HT1080 (cell line): ENCODE measurements at places on chromosomes 1 and 21.

DNA sequence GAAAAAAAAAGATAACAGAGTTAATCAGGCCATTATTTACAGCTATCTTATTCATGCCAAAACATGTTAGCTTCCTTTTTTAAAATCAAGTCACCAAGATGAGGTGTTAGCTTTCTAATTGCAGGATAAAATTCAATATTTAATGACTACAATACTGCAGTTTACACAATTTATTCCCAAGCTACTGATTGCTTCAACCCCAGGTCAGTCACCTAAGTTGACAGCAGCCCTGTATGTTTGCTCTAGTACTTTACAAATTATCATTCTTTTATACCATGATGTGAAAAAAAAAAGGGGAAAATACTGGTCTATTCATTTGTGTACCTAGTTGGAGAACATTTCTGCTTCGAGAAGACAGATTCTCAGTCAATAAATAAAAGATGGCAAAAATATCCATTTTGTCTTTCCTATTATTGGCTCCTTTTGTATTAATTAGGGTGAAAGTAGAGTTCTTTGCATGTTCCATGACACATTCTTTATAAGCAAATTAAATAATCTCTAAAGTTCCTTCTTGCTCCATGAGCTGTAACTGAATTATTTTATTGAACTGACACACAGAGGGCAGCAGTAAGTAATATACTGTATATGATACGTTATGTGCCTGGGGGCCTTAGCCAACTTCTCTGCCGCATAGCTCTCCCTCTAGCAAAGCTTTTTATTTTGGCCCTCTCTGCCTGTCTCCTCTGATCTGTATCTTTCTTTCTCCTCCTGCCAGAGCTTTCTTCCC, 48.0 kb downstream of the DIPK1A start:
- DNase-seq = no peak

DNA sequence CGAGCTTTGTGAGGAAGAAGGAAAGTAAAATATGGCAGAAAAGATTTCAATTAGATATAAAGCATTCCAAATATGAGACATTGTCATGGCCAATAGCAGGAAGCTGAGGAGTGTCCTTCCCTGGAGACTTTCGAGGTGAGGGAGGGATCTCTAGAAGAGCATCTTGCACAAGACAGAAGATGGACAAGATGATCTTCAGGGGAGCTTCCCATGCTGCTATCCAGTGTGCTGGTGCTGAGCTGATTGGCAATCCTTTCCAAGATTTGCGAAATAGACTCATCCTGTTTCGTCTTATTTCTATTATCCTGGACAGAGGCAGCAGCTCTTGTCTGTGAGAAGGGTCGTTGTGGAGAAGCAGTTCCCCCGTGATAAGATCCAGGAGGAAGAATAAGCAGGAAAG, 342.0 kb upstream of the CAMK1G start:
- DNase-seq = no peak

- DNase-seq = peak; percentile 54
Measured at GRCh38 chr1:100896481-100896982, 642 bp downstream of the SLC30A7 start.

- no peak for DNase-seq
Measured at GRCh38 chr1:100573960-100574359, 36.0 kb downstream of the GPR88 start.

DNA sequence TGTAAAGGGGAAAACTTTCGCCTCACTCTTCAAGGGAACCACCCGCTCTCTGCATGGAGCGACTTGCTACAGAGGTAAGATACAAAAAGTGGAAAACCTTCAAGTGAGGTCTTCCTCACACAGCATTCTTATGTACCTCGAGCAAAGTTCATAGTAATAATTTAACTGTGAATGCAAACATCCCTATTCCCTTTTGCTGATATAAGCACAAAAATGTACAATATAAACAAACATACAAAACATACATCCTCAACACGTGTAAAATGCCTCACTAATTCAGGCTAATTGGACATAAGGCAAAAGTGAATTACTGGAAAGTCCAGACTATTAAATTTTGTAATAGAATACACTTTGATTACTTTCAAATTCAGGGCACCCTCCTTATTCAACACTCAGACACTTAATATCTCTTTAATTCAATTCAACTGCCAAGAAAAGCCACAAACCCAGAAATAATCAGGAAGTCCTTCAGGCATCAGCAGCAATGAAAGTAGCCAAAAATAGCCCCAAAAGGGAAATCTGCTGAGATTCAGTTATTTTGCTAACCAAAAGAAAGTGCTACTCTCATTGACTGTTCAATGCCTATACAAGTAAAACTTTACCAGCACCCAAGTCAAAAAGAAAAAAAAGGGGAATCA, 15.2 kb upstream of the LMX1A start:
- no peak for DNase-seq

- DNase-seq = no peak
Measured at GRCh38 chr1:67939186-67939743, 106.0 kb upstream of the GNG12 start.

GRCh38 chr1:29631836-29632805, 395.8 kb downstream of the PTPRU start:
- DNase-seq = no peak

DNA sequence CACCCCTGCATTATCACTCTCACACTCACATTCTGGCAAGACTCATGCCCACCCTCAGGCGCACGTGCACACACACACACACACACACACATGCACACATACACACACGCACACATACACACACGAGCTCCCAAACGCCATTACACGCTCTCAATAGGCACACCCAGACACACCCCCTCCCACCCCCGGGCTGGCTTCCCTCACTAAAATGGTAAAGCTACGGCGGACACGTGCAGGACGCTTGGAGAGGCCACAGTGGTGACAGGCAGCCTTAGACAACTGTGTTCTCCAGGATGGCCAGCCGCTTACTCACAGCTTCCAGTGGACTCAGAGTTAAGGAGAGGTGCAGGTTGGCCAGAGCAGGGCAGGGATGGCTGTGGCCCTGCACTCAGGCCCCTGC, 10.1 kb downstream of the MATN1 start:
- DNase-seq = no peak

DNA sequence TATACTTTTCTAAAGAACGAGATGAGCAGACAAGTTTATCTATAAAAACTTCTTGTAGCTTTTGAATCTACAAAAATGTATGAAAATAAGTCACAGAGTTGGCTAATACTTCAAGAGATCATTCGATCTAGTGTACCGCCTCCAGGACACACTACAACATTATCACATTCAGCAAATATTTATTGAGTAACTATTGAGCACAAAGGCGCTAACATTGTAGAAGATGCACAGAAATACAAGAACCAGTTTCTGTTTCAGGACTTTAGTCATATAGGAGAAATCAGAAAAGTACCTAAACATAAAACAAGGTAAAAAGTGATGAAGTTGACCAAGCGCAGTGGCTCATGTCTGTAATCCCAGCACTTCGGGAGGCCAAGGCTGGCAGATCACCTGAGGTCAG, 20.6 kb downstream of the WASF2 start:
- no peak for DNase-seq

- no peak for DNase-seq
Measured at GRCh38 chr1:111602974-111603373, 16.6 kb upstream of the RAP1A start.

DNA sequence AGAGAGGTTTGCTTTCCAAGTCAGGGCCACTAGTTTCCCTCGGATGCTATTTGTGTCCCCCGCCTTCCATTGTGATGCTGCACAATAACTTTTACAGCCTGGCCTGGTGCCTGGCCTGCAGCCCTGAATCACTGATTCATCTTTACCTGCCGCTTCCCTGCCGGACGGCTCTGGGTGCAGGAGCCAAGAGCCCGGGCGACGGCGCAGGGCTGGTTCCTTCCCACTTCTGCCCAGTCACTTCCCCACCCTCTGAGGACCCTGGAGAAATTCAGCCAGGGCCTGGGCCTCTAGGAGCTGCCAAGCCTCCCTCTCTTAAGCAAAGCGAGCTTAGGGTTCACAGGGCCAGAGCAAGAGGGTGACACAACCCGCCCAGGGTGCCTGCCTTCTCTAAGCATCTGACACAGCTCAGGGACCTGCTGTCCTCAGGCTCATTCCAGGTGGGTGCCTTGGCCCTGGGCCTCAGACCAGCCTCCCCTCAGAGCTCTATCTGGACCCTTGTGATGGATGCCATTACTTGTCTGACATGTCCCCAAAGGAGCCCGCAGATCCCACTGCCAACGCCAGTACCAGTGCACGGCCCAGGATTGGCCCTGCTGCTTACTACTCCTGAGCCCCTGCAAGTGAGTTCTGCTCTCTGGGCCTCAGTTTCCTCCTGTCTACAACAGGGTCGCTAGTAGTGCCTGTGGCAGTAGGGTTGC, 381.0 kb upstream of the VAMP3 start:
- no peak for DNase-seq

DNA sequence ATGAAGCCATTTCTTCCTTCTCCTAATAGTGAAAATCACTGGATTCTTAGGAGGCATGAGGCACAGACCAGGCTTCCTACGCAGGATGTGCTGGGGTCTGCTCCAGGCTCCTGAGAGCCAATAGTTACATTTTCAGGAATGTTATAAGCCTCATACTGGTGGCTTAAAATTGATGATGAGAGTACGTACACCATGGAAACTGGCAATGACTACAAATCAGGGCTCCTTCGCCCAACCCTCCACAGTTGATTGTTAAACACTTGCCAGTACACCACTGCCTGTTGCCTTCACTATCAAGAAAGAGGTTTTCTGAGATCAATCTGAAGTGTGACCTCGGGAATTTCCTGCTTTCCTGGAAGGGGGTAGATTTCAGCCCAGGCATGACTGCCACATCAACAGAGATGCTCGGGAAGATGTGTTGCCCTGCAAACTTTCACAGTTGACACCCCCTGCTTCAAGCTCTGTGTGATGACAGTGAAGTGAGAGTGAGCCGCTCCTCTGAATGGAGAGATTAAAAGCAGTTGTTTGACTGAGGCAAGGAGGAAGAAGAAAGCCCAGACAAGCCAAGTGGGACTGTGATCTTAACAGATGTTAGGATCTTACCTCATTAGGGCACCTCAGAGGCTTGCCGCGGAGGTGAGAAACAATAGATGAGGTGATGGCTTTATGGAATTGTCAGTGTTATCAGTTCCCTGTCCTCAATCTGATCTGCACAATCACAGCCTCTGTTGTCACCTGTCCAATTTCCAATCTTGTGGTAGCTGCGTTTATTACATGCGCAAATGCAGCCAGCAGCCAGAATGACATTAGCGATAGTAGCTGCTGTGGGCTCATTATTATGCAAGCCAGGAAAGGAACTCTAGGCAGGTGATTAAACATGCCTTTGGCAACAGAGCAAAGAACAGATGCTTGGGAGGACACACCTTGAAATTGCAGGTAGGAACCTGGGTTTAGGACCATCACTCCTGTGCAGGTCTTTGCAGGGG, 277.3 kb downstream of the KAZN start:
- DNase-seq = no peak

- no peak for DNase-seq
Measured at GRCh38 chr1:42935971-42936308, 22.7 kb downstream of the SLC2A1 start.

DNA sequence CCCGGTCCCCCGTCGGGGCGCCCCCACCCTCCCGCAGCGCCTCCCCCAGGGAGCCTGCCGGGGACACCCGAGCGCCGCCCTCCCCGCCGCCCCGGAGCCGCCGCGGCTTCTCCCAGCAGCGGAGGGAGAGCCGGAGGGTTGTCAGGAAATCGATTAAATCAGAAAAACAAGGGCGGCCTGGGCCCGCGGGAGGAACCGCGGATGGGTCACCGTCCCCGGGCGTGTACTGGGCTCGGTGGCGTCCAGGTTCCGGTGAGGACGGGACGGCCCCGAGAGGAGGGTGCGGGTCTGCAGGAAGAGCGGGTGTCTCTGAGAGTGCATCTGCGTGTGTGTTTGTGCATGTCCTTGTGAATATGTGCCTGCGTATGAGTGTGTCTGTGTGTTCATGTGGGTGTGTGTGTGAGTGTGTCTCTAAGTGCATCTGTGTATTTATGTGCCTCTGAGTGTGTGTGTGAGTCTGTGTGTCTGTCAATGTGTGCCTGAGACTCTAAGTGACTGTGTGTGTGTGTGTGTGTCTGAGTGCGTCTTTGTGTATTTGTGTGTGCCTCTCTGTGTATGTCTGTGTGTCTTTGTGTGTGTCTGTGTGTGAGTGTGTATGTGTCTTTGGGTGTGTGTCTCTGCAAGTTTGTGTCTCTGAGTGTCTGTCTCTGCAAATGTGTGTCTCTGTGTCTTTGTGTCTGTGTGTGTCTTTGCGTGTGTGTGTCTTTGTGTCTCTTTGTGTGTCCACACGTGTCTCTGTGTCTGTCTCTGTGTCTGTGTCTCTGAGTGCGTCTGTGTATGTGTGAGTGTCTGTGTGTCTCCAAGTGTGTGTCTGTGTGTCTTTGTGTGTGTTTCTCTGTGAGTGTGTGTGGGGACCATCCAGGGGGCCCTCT, 1.1 kb downstream of the SPSB1 start:
- DNase-seq = no peak

DNA sequence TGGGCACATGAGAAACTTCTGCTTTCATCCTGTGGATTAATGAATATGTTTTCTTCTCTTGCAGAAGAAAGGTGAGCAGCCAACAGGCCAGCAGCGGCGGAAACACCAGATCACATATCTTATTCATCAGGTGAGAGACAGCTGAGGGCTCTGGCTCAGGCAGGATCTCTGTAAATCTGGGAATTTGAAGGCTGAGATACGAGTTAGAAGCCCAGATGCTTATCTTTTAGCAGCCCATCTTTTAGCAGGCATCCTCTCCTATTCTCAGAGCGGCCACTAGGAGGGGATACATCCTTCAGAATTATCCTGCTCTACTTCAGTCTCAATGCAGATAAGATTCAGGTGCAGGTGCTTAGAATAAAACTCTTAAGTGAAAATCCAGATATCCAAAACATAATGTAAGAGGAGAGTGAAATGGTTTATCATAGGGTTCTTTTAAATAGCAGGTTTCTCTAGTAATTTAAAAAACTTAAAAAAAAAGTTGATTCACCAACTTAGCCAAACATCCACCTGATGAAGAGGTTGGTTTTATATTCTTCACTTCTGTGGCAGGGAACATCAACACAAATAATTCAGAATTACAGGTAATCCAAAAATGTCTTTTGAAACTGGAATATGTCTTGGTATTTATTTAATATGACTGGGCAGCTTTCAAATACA, 19.3 kb downstream of the SH2D2A start:
- DNase-seq = peak; percentile 55

DNA sequence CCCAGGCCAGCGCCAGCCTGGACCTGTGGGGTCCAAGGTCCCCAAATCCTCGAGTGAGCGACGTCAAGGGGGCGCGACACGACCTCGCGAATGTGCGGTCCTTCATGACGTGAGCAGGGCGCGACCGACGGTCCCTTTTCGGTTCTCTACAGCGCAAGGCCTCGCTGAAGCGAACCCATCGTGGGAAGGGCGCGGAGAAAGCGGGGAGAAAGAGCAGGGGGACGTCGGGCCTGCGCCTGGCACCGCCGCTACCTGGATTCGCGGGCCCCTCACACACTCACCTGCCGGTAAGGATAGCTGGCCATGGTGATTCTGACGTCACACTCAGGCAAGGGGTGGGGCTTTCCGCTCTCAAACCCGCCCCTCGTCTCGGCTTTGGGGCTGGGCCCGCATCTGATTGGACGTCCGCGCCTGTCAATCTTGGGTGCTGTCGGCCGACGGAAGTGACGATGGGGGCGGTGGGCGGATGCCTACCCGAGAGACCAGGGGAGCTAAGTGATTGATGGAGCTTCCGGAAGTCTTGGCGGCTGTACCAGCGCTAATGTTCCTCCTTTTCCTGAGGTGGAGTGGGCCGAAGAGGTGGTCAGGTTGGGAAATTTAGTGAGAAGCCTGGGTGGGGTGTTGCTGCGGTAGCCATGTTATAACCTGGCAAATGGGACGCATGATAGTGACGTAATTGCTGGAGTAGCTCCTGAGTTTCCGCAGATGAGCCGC, at the start of gene PEF1:
TSS of gene PEF1 (minus strand) at position 317 of the 714 bp plus-strand sequence. CDS start at position 305, 12 bp downstream.
- peak; percentile 99 for DNase-seq

GRCh38 chr21:42350927-42351426, at the start of gene TFF2:
TFF2 (minus strand) TSS chr21:42350994; CDS start chr21:42350957, 37 bp downstream.
- no peak for DNase-seq

GRCh38 chr1:243267471-243267880, 11.6 kb downstream of the SDCCAG8 start:
- DNase-seq = no peak
